ENCODE measurements at places on chromosomes 4 and X.

DNA sequence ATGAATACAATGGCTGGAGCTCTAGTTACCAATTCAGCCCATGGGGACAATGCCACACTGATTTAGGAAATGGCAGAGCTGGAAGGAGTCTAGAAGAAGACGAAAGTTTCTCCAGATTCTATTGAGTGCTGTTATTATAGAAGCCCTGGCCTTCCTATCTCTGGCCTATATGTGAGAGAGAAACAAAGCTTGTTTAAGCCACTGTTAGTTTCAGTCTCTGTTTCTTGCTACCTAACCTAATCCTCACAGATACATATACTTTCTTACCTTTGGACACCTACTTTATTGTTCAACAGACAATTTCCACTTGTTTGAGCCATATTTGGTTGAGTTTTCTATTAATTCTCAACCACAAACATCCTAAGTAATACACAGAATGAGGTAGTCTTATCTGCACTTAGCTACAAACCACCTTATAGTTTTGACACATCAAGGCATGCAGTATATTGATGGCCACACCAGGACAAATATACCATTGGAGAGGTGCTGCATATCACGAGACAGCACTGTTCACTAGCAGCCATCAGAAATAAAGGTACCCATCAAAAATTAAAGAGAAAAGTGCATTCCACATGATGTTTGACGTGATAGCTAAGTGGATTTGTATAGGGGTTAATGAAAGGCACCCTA lies 190.2 kb downstream of the SMIM20 start:
- DNase-seq, result no peak

DNA sequence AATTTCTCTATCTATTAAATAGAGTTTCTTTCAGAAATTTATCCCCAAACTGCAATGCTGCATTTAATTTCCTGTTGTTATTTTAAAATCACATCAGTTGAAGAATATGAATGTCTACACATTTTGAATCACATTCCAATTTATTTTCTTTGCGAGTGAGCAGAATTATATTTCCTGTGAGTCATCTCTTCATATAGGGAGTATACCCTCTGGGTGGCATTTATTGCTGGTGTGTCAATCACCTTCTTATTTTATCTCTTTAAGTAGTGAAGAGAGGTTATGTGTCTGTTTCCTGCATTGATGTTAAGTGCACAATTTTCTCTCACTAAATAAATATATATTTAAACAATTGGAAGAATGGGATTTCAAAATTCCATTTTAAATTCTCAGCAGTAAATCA lies 511.0 kb upstream of the ATOH1 start:
- DNase-seq, result no peak

DNA sequence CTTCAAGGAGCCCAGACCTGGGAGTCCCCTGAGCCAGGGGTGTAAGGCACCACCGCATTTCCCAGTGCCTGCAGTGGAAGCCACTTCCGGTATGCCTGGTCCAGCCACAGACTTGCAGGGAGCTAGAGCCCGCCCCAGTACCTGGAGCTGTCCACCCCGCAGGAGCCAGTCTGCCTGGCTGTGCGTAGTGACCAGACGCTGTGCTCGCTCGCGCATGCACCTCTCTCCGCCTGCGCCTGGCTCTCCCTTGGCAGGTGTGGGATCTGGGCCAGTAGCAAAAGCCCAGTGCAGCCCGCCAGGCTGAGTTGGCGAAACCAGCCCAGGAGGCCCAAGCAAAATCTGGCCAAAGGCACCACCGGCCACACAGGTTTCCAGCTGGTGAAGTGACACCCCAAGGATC lies 973.7 kb upstream of the AGA start:
- DNase-seq, result no peak

DNA sequence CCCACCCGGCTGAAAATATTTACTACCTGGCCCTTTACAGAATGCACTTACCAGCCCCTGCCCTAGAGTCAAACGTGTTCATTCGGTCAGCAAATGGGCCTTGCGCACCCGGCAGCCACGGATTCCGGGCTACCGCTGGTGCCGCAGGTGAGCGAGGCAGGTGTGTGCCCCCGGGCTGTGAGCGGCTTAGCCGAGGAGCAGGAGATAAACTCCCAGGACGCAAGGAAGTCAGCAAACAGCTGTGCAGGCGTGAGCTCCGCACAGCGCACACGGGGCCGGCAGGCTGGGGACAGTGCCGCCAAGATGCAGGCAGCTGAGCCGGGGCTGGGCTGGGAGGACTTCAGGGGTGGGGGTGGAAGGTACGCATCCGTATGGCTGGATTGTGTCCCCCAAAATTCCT lies 211.2 kb upstream of the PSAPL1 start:
- no peak for DNase-seq

DNA sequence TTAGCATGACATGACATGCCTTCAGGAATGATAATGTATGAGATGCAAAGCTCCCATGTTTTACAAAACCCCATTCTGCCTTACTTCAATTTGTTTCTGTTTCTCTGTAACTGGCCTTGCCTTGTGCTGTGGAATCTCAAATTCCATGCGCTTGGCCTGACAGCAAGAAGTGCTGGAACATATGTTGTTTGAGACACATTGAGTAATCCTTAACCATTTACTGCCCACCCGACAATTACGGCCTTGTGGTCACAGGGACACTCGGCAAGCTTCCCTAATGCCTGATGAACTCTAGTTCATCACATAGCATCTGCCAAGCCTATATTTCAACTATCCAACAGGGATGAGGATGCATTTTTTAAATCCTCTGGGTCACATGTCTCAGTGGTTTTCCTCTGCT lies 226.4 kb upstream of the CASK start:
- no peak for DNase-seq

GRCh38 chrX:46325312-46325877 lies 219.8 kb downstream of the ZNF674 start:
- peak; percentile 12 for DNase-seq

- no peak for DNase-seq
These were observed 14.8 kb downstream of the HELT start for GRCh38 chr4:185033072-185033471.

DNA sequence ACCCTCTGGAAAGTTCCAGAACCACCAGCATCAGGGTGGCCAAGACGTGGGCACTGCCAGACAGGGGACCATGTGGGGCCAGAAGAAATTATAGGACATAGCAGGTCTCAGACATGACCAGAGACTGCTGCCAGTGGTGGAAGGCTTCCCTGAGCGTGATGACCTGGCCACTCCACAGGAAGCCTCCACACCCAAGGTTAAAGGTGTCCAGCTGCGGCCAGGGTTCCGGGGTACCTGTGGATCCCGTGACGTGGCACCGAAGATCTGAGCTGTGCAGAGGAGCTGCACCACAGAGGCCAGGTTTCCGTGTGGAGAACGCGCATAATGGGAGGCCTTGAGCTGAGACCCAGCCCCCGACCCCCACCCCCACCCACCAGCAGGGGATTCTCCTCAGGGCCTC lies 16.4 kb upstream of the CTBP1 start:
- DNase-seq, result no peak

DNA sequence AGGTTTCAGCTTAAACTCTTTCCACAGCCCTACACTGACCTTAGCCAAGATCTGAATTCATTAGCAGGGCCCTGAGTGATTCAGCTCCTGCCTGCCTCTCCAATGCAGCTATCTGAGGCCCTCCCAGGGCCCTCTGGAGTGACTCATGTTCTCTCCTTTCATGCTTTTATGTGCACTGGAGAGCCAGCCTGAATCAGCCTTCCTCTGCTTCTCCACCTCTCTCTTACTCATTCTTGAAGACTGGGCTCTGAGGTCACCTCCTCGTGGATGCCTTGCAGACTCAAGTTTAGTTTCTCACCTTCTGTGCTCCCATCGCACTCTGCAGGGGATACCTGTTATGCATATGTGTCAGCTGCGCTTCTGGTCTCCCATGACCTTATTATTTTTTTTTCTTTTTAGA lies 3.1 kb upstream of the OCIAD2 start:
- DNase-seq, result no peak

GRCh38 chr4:155552180-155552579 lies 114.5 kb upstream of the GUCY1A1 start:
- no peak for DNase-seq

- no peak for DNase-seq
These were observed 27.1 kb upstream of the STX18 start for GRCh38 chr4:4568806-4569427.

- DNase-seq, result no peak
These were observed 685.7 kb upstream of the SLIT2 start for GRCh38 chr4:19566041-19566440.

DNA sequence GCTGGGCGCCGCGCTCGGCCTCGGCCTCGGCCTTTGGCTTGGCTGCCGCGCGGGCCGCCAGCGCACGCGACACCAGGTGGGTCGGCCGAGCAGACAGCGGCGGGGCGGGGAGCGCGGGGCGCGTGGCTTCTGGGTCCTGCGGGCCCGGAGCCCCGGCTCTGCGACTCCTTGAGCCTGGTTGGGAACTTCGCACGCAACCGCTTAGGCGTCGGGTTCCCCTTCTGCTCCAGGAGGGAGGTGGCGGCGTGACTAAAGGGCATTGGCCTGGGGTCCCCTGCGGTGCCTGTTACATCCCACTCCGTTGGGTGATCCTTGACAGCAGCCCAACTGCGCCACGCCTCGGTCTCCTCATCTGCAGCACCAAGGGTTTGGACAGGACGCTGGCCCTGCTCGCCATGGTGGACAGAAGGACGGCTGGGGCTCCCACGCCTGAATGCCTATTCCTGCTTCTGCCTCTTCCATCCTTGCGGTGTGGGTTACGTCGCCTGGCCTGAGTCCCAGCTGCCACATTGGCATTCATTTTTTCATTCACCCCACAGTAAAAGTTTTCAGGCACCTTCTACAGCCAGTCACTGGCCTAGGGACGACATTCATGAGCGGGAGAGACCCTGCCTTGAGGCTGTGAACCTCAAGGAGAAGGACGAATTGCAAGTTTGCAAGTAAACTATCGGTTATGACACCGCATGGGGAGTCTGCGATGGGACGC lies 631 bp downstream of the EVC start:
- no peak for DNase-seq

DNA sequence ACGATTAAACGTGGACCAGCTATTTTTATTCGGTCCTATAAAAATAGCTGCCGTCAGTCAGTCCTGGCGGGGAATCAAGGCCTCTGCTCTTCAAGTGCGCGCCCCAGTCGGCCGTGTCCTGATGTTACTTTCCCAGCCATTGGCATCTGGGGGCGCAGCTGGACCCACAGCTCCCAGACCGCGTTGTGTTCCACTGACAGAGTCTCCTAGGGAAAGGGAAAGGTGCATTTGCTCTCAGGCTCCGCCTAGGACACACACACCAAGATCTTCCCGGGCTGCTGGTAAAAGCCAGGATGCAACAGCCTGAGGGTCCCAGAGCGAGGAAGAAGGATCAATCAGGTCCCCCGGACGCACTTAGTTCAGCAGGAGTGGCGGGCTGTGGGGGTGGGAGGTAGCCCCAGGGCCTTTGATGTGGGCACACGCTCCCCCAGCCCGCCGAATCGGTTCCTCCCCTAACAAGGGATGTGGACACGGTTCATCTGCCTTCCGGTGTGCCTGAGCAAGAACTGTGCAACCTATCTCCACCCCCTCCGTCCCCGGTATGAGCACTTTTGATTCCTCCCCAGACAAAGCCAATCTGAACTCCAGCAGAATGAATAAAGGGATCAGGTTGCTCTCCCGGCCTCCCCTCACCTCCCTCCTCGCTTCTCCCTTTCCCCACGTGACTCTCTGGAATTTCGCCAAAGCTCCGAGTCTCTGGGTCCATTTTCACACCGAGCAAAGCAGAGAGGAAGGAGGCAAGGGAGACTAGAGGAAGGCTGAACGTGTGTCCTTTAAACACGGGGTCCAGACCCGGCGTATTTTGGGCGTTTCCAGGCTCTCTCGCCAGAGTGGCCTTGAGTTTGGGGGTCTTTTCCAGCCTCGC lies 626 bp upstream of the FRAS1 start:
- DNase-seq, result no peak

- no peak for DNase-seq
These were observed 252.0 kb downstream of the FRMPD4 start for GRCh38 chrX:12390301-12390700.

- DNase-seq, result no peak
These were observed 47.6 kb downstream of the THOC2 start for GRCh38 chrX:123685232-123685631.

DNA sequence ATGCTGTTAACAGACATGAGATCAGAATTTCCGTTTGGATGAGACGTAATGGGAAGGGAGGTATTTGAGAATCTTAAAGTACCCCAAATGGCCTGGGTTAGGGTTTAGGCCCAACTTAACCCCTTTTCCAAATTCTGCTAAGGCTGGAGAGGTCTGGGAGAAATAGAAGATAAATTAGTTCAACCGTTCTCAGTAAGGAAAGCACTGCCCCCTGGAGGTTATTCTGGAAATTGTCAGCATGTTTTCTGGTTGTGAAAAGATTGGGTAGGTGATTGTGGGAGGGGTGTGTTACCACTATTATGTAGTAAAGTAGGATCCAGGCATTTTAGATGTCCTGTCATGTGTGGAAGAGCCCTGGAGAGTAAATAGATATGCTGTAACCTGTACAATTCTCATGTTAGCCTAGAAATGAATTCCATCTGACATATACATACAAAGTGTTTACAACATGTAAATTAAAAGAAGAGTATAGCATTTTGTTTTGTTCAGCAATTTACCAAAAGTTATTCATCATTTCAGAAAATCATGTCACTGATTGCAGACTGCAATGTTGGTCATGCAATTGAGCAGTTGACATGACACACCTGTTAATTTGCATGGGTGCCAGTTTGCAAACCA lies 26.8 kb upstream of the GRXCR1 start:
- DNase-seq, result peak; percentile 25

DNA sequence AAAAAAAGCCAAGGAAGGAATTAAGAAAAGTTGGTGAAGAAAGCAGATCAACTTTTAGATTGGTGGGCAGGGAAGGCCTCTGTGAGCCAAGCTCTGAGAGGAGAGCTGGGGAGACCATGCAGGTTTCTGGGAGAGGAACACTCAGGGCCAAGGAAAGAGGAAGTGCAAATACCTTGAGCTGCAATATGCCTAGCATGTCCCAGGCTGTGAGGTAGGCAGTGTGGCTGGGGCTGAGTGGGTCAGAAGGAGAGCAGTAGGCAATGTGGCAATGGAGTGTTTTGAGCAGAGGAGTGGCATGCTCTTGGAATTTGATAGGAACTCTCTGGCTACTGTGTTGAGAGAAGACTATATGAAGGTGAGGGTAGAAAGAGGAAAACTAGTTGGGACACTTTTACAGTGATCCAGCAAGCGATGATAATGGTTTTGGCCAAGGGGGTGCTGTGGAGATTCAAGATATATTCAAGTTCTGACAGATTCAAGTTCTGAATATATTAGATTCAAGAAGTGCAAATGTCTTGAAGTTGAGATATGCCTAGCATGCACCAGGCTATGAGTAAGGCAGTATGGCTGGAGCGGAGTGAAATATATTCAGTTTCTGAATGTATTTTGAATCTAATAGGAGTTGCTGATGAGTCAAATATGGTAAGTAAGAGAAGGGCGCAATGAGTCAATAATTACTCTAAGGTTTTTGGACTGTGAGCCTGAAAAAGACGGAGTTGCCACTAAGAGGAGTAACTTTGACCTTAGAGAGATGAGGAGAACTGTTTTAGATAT lies 172.5 kb downstream of the CAMK2D start:
- no peak for DNase-seq

DNA sequence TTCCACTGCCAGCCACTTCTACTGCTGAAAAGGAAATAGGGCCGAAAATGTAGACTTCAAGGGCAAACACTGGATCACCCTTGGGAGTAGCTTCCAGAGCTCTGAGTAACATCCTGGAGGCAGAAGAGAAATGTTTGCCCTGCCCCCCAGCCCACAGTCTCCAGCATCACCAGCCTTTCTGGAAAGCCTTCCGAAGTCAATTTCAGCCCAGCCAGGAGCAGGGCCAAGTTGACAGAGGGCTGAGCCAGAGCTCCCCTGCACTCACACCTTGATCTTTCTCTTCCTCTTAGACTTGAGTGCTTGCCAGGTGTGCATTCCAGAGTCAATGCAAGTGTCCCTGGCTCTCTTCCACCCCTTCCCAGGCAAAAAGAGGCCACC lies 35.2 kb downstream of the SLC25A5 start:
- no peak for DNase-seq

Measured in stimulated activated CD8-positive, alpha-beta memory T cell treated with anti-CD3 and anti-CD28 coated beads, Interleukin-12 subunit alpha, Interleukin-12 subunit beta, amount 100 ng/mL, for 1 hour (primary cell).